Activated CD4-positive, alpha-beta T cell treated with anti-CD3 and anti-CD28 coated beads, Interleukin-2, amount 10 ng/mL, durations not matched to agents 7 days and 5 days (primary cell): ENCODE measurements at places on chromosomes 4 and X. TPM values are rescaled to one million over a fixed set of nuclear protein-coding genes. Genes with fewer than 3 reads are reported as not detected.

DNA sequence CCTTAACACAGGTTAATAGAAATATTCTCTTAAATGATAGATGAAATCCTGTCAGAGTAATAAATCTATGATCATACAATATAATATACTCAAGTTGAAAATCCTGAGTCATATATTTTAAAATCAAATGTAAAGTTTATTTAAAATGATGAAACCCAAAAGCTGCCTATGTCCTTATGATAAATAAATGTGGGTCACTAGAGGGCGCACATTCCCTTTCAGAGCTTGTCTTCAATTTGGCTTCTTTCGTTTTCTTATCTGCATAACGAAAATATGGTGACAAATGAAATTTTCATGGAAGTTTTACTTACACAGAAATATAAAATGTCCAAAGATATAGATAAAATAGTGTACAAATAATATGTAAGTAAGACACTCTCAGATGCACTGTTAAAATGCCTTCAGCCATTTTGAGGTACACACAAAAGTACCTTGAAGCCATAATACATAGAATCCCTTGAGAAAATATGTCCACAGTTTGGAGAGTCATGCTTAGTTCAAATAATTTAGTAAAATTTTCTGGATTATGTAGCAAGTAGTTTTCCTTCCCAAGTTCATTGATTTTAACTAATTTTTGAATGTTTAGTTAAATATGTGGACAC is 680.4 kb downstream of the DMD start:
- peak; percentile 14 for DNase-seq

- no peak for DNase-seq
Observed at GRCh38 chrX:103356858-103357257, 552 bp downstream of the TCEAL9 start.

- DNase-seq = no peak
Observed at GRCh38 chr4:8203817-8204216, 4.7 kb downstream of the SH3TC1 start.

DNA sequence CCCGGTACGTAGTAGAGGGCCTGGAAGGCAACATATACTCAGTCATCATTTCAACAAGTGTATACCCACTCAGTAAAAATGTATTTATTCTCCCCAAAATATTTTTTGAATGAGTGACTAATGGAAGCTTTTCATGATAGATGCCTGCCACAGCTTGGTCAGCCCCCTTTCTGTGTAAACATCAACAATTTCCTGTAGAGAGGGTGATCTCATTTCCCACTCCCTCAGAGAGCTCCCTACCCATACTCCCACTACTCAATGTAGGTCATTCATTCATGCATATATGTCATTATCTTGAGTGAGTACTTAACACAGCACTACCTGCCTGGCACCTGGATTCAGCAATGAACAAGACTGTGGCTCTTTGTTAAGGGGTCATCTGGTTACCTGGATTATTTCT is 81.9 kb downstream of the STK32B start:
- DNase-seq = no peak

- no peak for DNase-seq
Observed at GRCh38 chr4:54315561-54316538, 86.8 kb downstream of the PDGFRA start.

DNA sequence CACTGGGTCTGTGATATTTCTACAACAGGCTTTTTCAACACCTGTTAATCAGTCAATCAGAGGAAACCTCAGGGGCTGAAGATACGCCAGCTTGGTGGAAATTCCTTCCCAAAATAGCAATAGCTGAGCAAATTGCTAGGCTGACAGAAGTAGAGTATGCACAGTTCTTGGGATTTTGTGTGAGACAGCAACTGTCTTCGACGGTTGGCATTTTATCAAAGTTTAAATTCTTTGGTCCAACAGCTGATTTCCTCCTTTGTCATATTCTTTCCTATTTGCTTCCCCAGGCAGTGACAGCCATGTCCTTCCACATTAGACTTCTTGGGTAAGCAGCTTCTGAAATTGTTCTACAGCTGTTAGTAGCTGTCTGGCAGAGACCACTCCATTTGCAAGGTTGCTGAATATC is 8.0 kb upstream of the PALLD start:
- DNase-seq = no peak

GRCh38 chr4:183591301-183591700 is 67.7 kb downstream of the RWDD4 start:
- DNase-seq = no peak

- DNase-seq = no peak
Observed at GRCh38 chr4:100299046-100299840, 109.0 kb upstream of the DDIT4L start.

DNA sequence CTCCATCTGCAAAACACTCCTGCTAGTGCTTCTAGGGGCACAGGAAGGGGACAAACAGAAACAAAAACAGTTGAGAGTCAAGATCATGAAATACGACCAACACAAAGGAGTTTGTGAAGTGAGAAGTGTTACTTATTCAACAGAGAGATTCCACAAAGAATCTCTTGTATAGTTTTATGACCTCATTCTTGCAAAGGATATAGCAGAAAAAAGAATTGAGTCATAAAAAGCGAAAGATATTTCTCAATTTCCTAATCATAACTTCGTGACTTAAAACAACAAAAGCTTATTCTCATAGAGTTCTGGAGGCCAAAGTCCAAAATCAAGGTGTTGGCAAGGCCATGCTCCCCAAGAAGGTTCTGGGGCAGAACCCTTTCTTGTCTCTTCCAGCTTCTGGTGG is 40.7 kb downstream of the TIGD4 start:
- DNase-seq = no peak

- peak; percentile 22 for DNase-seq
Observed at GRCh38 chr4:108359986-108360681, 191.4 kb upstream of the LEF1 start.

The IBSP gene
- total RNA-seq = not detected

The CSN1S1 gene
- not detected for total RNA-seq

The USP17L20 gene
- total RNA-seq = not detected

The POU3F4 gene
- total RNA-seq = not detected
